ENCODE measurements at places on chromosomes 12 and 14.

GRCh38 chr12:12266389-12266872 lies 413 bp downstream of the LRP6 start:
- peak; percentile 35 for DNase-seq

DNA sequence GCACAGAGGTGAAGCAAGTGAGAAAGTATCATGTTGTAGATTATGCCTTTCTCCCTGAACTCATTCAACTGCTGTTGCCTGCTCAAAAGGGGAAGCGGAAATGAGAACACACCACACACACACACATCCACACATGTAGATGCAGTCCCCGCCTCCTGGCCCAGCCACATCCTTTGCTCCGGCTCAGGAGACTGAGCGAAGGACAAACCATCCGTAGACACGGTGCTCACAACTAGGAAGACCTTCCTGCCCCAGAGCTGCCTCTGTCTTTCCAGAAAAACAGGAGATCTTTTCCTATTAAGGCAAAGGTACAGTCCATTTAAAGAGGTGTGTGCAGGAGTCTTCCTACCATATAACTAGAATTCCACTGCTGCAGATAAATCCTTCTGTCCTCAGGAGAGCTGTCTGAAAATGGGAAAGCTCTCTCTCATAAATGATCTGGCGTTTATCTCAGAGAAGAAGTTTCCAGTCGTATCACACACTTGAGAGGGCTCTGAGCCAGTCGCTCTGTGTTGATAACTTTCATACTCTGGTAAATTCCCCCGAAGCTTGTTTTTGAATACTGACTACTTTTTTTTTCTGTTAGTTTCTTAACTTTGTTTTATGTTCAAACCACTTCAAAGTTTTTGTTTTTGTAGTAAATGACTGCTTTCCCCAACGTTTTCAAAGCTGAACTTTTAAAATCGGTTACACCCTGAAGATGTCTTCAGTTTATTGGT lies at the start of gene TESPA1:
TESPA1 (minus strand) TSS at position 105 of the 719 bp plus-strand sequence. CDS start 10,200 bp downstream, outside the sequence.
- DNase-seq: no peak

- DNase-seq: no peak
Observed at GRCh38 chr12:59234391-59234790, 314.1 kb upstream of the LRIG3 start.

DNA sequence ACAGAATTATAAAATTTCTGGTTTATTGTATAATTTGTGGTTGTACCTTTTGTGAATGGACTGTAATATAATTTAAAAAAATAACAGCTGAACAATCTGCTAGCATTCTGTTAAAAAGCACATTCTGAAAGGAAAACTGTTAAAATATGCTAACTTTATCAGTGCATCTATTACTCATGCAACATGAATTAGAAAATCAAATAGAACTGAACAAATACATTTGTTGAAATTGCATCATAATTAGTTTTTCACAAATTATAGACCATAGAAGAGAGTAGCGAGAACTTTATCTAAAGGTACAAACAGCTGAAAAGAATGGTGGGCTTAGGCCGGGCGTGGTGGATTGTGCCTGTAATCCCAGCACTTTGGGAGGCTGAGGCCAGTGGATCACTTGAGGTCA lies 33.0 kb downstream of the PTPN21 start:
- DNase-seq: no peak

- DNase-seq: no peak
Observed at GRCh38 chr12:18935371-18935965, 194.1 kb upstream of the PLEKHA5 start.

GRCh38 chr12:46358325-46358700 lies 14.3 kb downstream of the SLC38A2 start:
- DNase-seq: no peak

DNA sequence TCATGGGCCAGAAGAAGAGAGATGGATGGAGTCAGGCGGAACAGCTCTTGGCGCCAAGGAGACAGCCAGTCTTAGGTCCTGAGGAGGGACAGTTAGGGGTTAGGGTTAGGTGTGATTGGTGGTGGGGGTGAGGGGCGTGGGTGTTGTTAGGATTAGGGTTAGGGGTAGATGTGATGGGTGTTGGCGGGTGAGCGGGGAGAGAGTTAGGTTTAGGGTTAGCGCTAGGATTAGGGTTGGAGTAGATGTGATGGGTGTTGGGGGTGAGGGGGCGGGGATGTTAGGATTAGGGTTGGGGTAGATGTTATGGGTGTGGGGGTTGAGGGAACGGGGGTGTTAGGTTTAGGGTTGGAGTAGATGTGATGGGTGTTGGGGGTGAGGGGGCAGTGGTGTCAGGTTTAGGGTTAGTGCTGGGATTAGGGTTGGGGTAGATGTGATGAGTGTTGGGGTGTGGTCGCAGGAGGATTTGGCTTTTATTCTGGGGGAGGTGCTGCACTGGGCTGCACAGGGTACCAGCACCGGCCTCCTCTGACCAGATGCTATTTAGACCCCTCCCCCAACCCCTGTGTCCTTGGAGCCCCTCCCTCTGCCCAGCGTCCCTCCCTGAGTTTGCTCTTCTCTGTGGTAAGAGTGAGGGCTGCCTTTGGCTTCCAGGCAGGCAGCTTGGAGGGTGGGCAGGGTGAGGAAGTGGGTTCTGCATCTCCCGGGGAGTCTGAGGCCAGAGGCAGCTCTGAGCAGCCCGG lies 35.6 kb upstream of the FBRSL1 start:
- DNase-seq: no peak

DNA sequence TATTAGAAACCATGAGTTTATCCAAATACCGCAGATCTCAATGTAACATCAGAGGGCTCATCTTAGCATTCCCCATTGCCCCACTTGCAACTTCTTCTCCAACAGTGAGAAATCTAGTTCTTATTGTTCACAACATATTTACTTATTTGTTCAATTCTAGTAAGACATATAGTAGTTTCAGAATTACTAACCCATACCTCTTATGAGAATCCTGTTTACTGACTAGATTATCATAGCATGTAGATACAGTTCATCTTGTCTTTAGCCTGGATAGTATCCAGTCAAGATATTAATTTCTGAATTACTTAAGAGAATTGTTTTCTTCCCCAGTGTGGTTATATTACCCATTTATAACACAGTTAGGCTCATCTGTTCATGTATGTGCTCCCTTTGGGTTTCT lies 80.6 kb downstream of the NIN start:
- DNase-seq: no peak

- no peak for DNase-seq
Observed at GRCh38 chr12:127363392-127363791, 903.6 kb upstream of the TMEM132C start.

DNA sequence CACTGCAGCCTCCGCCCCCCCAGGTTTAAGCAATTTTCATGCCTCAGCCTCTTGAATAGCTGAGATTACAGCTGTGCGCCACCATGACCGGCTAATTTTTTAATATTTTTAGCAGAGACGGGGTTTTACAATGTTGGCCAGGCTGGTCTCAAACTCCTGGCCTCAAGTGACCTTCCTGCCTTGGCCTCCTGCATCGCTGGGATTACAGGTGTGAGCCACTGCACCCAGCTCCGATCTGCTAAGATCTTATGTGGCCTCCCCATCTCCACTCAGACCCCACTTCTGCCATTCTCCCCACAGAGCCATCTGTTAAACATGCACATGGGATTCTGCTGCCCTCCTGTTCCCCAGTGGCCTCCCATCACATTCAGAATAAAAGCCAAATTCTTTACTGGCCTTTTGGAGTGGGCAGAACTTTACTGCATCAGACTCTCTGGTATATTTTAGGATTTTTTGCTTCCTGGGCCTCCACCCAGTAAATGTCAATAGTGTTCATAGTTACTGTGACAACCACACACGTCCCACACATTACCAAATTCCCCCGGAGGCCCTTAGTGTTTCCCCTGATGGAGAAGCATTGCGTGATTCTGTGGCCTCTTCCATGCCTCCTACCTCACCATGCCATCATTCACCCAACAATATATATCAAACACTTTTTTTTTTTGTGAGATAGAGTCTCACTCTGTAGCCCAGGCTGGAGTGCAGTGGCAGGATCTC lies 96.3 kb downstream of the PTPN11 start:
- no peak for DNase-seq

- DNase-seq: peak; percentile 77
Observed at GRCh38 chr12:48852734-48853688, 1.0 kb upstream of the DDX23 start.

- no peak for DNase-seq
Observed at GRCh38 chr12:67019070-67019469, 250.1 kb upstream of the CAND1 start.

- no peak for DNase-seq
Observed at GRCh38 chr12:107238296-107238695, 144.9 kb upstream of the CRY1 start.

- DNase-seq: no peak
Observed at GRCh38 chr14:99707921-99708320, 23.8 kb downstream of the CYP46A1 start.

DNA sequence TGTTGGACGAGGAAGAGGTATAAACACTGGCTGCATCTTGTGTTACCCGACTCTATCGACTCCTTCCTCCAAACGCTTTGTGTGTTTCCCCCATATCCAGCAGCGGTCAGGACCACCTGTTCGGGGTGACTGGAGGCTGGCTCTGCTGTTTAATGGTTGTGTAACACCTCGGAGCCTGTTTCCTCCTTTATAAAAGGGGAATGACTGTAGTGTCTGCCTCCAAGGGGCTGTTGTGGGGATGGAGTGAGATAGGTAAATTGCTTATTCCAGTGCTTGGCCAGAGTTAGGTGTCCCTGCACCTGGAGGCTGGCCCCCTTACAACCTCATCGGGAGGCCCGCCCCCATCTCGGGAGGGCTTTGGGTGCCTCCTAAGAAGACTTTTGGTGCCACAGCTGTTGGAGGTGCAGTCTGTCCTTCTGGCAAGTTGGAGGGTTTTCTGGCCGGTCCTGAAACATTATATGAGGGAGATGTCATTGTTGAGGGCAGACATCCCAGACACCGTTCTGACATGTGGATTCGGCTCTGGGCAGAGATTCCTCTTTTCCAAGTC lies 1.1 kb downstream of the MLXIP start:
- DNase-seq: no peak

DNA sequence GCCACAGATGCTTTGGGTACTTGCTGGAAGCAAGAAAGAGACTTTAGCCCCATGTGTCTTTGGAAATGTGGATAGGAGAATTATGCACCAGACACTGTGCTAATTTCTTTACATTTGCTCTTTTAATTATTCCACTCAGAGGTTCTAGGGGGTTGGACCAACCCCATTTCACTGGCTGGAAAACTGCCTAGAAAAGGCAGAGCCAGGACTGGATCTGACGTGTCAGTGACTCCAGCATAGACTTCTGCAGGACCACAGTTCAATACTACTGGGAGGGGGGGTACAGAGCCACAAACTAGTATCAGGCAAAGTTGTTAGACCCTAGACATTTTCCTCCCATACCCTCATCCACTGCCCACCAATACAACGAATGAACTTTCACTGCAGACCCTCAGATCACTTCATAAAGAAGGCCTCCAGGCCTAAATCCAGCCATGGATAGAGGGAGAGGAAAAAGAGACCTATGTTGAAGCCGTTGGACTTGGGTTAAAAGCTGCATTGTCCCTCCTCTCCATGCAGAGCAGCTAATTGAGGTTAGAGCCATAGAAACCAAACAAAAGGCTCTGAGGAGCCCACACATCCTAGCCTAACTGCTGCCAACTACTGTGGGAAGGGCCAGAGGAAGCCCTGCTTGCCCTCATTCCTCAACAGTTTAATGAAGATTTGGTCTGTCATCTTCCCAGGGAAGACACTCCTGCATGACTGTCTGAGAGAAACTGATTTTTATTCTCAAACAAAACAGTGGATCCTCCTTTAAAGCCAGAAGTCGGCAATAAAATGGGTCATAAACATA lies 68.7 kb downstream of the STON2 start:
- DNase-seq: no peak

DNA sequence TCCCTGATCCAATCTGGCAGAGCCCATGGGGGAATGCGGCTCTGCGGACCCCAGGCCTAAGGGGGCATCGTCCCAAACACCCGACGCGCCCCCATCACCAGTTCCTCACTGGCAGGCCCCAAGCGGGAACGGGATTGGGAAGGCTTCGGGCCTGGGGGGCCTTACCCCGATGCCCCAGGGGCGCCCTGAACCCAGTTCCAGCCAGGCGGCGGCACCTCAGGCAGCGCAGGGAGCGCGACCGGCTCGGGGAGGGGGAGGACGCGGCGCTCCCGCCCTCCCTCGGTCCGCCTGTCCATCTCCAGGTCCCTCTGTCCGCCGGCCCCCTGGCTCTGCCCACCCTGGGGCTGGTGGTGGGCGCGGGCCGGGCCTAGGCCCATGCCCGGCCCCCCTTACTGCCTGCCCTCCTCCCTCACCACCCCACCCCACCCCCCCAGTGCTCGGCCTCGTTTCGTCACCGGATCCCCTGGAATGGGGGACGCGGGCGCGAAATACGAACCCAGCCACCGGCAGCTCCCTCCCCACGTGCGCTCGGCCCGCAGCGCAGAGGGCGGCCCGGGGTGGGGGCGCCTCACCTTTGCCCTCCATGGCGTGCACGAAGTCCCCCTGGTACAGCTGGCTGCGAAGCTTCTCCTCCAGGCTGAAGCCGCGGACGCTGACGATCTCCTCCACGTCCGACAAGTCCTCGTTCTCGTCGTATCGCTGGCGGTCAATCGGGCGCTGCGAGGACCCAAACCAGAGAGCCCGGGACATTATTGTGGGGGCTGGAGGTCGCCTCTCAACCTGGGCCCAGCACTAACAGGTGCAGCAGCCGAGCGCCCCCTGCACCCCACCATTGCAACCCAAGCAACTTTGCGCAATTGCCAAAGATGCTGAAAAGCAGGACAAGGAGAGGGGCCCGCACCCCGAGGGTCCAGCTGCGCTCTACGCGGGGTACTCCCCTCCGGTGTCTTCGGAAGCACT lies 2.3 kb downstream of the KDM2B start:
- DNase-seq: no peak

DNA sequence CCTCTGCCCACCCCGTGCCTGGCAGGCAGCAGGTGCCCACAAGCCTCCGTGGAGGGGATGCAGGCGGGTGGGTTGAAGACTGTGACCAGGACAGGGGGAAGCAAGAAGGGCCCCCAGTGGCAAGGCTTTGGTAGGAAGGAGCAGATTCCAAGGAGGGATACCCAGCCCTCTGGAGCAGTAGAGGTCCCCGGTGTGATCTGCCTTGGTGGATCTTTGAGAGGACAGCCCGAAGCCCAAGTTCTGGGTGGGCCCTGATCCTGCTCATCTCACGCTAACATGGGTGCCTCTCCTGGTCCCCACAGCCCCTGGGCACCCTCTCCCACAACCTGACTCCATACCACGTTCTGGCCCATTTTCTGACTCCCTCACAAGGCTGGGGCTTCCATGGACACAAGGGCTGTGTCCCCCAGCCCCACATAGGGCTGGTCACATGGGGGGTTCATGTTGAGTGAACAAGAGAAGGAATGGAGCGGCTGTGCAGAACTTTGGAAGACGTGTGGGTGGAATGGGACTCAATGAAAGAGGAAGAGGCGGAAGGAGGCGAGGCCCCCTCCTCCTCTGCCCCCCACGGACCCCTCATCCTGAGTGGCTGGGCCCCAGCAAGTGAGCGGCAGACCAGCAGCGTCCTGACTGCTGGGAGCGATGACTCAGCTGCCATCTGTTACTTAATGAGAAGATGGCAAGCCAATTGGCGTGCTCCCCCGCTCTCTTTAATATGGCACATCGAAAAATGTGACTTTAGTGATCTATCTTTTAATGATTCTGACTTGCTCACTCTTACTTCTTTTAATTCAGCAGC lies 77.0 kb upstream of the BCL11B start:
- no peak for DNase-seq

- no peak for DNase-seq
Observed at GRCh38 chr14:61452452-61452851, 131.1 kb downstream of the PRKCH start.

Measured in urothelium cell line (cell line).